WTC11 (cell line): ENCODE measurements at places on chromosomes 6 and 20. TPM values are rescaled to one million over a fixed set of nuclear protein-coding genes. Genes with fewer than 3 reads are reported as not detected.

- DNase-seq: no peak
Measured at GRCh38 chr6:135296715-135297114, 115.6 kb downstream of the MYB start.

The LGSN gene
- total RNA-seq: 0.11 to 0.35 TPM (median 0.18 TPM) in 3 replicates

DNA sequence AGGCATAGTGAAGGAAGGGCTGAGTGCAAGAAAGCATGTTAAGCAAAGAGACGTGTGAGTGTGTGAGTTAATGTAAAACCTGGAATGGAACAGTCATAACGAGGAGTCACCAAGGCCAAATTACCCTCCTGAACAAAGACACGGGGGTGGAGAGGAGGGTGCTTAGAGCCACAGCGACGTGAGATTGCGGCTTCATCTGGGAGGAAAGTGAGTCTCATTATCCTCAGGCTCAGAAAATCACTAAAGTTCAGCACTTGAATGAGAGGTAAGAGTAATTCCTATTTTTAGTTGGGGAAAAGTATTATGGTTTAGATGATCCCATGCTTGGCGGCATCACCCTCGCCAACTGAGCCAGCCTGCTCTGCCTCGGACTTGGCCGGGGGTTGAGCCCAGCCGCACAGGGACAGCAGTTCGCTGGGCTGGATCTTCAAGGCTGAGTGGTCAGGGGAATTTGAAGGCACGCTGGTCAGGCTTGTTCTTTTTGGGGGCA, 136.6 kb downstream of the DTNBP1 start:
- DNase-seq: no peak

DNA sequence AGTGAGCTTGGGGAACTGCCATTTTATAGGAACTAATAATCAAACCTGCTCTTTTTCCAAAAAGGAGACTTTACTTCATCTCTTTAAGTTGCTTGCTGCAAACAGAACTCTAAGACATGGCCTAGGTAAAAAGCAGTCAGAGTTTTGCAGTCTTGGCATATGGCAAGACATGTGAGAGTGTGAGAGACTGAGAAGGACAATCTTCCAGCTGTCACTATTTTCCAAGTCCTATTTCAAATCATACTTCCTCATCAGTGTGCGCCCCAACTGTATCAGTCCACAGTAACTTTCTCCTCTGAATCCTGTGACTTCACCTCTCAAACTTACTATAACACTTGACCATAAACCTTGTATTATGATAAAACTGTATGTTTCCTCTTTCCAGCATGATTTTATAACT, 10.4 kb downstream of the CALHM6 start:
- no peak for DNase-seq

- no peak for DNase-seq
Measured at GRCh38 chr6:112620812-112621569, 273.9 kb downstream of the RFPL4B start.

The NEDD9 gene
- total RNA-seq: 7.0 to 9.8 TPM (median 8.3 TPM) in 3 replicates

DNA sequence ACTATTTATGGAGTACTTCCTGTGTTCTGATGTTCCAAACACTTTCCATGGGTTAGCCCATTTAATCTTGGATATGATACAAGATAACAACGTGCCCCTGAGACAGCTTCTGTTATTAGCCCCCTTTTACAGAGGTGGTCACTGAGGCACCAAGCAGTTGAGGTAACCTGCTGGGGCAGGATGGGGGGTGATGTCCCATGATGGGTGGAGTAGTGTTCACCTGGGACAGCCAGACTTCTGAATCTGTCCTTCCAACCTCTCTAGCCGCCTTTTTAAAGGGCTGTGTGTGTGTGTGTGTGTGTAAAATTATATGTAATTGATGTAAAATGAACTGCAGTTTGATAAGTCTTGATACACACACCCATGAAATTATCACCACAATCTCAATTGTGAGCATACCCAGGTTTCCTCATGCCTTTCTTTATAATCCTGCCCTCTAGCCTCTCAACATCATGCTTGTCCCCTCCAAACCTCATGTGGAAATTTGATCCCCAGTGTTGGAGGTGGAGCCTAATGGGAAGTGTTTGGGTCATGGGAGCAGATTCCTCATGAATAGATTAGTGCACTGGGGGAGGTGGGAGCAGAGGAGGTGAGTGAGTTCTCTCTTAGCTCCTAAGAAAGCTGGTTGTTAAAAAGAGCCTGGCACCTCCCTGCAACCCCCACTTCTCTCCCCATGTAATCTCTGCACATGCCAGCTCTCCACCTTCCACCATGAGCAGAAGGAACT, 39.2 kb downstream of the PLAGL2 start:
- DNase-seq: peak; percentile 31

DNA sequence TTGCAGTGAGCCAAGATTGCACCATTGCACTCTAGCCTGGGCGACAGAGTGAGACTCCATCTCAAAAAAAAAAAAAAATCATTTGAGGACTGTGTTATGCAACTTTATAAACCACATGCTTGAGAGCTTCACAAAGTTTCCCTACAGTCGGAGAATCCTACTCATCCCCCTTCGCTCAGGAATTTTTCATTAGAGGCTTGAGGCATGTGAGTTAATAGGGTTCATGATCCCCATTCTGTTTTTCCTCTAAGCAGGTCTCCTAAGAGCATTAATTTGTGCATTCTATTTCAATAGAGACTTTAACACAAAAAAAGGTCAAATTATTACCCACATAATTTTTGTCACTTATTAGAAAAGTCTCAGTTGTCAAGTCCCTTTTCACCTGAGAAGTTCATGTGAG, 103.7 kb upstream of the SOX4 start:
- no peak for DNase-seq

DNA sequence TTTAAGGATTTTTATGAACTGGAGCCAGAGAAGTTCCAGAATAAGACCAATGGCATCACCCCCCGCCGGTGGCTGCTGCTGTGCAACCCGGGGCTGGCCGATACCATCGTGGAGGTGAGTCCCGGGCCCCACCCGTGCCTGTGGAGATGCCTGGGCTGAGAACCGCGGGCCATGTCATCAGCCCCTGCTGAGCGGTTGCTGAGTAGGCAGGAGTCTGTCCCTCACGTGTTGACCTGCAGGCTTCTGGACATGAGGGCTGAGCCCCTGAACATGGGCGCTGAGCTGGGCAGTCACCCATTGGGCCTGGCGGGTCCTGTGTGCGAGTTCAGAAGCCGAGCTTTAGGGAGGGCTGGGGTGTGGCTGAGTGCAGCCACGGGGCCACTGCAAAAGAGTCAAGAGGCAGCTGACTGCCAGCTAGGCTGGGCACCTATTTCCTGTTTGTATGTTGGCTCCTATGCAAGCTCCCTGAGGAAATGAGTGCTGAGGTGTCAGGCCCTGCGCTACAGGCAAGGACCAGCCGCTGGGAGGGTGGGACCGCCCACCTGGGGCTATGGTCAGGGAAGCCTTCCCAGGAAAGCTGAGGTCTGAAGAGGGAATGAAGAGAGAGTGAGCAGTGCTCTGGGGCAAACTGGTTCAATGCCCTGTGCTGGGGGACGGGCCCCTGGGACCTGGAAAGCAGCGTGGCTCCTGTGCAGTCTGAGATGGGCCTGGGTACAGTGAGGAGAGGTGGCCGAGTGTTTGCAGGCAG, 34.3 kb downstream of the PYGB start:
- DNase-seq: peak; percentile 7

DNA sequence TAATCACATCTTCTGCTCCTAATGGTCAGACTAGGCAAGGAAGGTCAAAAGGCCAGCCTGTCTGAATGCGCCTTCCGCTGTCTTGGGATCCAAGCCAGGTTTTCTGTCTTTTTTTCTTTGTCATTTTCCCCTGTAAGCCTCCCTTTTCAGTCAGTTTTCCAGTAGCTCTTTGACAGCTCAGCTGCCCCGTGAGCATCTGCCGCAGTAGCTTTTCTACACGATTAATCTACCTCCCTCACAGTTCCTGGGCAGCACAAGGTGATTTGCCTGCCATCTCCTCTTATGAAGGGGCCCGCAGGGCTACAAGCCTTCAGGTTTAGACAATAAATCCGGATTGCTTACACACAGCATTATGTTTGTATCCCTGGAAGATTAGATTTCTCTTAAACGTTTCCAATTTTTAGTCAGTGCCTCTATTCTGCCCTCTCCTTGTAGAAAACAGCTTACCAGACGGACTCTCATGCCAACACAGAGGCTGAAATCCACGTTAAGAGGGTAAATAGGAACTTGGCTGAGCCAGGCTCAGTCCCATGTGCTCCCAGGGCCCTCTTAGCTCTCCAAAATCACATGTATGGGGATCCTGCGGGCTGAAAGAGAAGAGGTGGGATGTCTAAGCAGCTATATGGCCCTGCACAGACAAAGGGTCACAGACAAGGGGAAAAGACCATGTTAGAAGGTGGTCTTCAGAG, 77.2 kb downstream of the LY86 start:
- no peak for DNase-seq

- peak; percentile 34 for DNase-seq
Measured at GRCh38 chr6:137496368-137496767, 2.2 kb upstream of the OLIG3 start.

The GRM1 gene
- 0.37 to 0.46 TPM (median 0.41 TPM) in 3 replicates for total RNA-seq

- DNase-seq: no peak
Measured at GRCh38 chr6:113402544-113402943, 454.6 kb upstream of the MARCKS start.

GRCh38 chr6:7124636-7125035, 16.9 kb downstream of the RREB1 start:
- no peak for DNase-seq

The PPP1R14C gene
- 0.66 to 1.1 TPM (median 0.80 TPM) in 3 replicates for total RNA-seq

- DNase-seq: no peak
Measured at GRCh38 chr20:34755367-34755766, 51.2 kb downstream of the TP53INP2 start.

DNA sequence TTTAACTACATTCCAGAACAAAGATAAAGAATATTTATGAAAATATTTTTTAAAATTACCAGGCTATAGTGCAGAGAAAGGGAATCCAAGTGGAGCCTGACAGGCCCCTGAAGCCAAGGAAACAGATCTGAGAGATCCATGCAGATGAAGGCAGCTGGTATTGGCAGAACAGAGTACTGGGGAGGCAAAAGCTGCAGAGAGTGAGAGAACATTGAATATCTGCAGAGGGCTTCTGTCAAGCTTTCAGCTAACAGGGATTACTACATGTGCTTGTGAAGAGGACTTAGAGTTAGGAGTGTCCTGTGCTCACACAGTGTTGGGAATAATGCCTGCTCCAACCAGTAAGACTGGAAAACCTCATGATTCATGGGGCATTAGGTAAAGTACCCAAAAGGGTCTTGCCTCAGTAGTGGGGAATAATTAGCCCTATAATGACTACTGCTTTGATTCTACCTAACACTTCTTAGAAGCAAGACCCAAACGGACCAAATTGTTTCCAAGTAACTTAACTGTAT, 657.2 kb downstream of the DHX35 start:
- no peak for DNase-seq

The SYTL3 gene
- 0.27 to 0.39 TPM (median 0.28 TPM) in 3 replicates for total RNA-seq

The EFCAB8 gene
- total RNA-seq: 0.17 to 0.55 TPM (median 0.32 TPM) in 3 replicates

DNA sequence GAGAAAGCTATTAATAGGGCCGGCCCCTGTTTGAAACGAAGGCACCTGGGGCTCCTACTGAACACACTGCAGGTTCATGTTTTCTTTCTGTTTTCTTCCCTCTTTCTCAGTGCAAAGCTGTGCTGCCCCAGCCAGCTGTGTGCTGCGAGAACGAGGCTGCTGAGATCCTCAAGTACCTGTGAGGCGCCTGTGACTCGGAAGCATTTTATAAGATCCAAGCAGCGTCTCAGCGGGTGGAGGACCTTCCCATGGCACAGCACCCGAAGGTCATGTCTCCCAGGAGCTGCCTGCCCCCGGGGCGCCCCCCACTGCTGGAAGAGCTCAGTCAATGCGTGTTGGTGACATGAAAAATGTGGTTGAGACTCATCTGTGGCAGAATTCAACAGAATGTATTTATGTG, 66.3 kb downstream of the SMOC2 start:
- no peak for DNase-seq

The HTR1E gene
- total RNA-seq: 0.09 TPM in 2 of 3 replicates, not detected in the other

GRCh38 chr20:64240243-64241015, 15.1 kb upstream of the PCMTD2 start:
- DNase-seq: no peak

- no peak for DNase-seq
Measured at GRCh38 chr6:5776706-5777390, 229.9 kb downstream of the NRN1 start.

GRCh38 chr6:160080097-160080496, 41.5 kb upstream of the SLC22A1 start:
- no peak for DNase-seq

- DNase-seq: no peak
Measured at GRCh38 chr6:13216236-13217014, 111.9 kb downstream of the TBC1D7 start.

GRCh38 chr6:99130897-99131873, 183.4 kb upstream of the FBXL4 start:
- DNase-seq: no peak

DNA sequence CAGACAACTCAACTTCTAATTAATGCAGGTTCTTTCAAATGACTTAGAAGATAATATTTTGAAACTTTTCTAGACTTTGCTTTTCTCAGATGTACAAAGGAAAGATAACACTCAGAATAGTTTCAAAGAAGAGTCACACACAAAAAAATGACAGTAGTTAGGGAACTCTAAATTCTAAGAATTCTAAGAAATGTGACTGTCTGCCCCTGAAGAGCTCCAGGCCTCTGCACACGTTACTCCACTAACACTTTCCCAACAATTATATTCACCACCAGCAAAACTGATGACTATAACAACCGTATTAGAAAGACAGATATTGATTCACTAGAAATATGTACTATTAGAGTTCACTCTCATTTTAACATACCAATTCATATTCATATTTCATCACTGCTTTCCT, 133.3 kb upstream of the SMLR1 start:
- DNase-seq: no peak

DNA sequence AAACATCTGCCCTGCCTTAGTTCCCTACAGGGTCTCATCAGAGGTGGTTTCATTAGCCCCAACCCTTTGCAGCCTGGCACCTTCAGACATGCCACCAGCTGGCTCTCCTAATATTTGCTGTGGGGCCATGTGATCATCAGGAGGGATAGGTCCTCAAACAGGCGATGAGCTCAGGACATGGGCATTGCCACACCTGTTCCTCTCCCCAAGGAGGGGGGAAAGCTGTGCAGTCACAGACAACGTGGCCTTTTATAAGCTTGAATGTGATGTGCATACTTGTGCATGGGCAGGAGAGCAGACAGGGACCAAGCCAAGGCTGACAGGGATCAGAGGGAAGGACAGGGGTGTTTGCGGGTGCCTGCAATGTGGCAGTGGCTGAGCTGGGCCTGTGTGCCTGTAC, 78.8 kb upstream of the ZNFX1 start:
- DNase-seq: no peak

GRCh38 chr6:39887692-39888450, 46.4 kb downstream of the MOCS1 start:
- DNase-seq: no peak

- DNase-seq: no peak
Measured at GRCh38 chr20:33627577-33628216, 34.4 kb upstream of the C20orf144 start.
